Spinal cord (tissue), 10 donors: ENCODE measurements at places on chromosomes 3 and 15. TPM values are rescaled to one million over a fixed set of nuclear protein-coding genes. Genes with fewer than 3 reads are reported as not detected.

Gene CASR
- 1.3 TPM for polyA plus RNA-seq

Gene FAM81A
- polyA plus RNA-seq, result 24.8 TPM

Gene GOLGA8Q
- polyA plus RNA-seq, result 3.7 TPM

Gene ZPLD1
- 0.06 TPM for polyA plus RNA-seq

Gene IL17RD
- polyA plus RNA-seq, result 28.5 TPM
